ENCODE measurements at places on chromosomes 7 and 10.

DNA sequence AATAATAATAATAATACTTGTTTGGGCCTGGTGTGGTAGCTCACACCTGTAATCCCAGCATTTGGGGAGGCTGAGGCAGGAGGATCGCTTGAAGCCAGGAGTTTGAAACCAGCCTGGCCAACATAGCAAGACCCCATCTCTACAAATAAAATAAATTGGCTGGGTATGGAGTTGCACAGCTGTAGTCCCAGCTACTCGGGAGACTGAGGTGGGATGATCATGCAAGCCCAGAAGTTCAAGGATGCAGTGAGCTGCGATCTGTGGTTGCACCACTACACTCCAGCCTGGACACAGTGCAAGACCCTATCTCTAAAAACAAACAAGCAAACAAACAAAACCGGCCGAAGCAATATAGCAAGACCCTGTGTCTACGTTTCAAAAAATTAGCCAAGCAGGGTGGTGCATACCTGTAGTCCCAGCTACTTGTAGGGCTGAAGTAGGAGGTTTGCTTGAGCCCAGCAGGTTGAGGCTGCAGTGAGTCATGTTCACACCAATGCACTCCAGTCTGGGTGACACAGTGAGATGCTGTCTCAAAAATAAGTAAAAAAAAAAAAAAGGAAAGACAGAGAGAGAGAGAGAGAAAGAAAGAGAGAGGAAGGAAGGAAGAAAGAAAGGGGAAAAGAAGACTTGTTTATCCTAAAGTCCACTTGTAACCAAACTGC lies 85.6 kb upstream of the KDM7A start:
- DNase-seq: no peak

DNA sequence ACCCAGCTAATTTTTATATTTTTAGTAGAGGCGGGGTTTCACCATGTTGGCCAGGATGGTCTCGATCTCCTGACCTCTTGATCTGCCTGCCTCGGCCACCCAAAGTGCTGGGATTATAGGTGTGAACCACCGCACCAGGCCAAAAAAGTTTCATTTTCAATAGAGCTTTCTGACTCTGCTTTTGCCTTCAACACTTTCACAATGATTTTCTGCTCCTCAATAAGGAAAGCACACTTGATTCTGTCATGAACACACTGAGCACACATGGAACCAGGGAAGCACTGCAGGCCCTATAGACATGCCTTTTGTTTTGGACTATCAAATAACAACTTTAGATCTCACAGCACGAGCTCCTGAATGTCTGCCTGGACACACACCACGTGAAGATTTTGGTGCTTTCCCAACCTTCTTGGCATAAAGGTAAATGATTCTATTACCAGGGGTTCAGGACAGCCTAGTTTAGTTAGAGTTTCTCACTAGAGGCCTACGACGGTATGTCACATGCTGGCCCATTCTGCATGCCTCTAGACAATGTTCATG lies 8.0 kb downstream of the RRP12 start:
- no peak for DNase-seq

GRCh38 chr7:44194562-44195145 lies 5.4 kb upstream of the GCK start:
- DNase-seq: no peak

GRCh38 chr7:150393325-150393724 lies 14.2 kb downstream of the ZNF775 start:
- DNase-seq: no peak

GRCh38 chr7:142774826-142775225 lies 4.1 kb downstream of the PRSS2 start:
- DNase-seq: no peak

GRCh38 chr10:131920151-131920550 lies 19.3 kb downstream of the PPP2R2D start:
- no peak for DNase-seq

DNA sequence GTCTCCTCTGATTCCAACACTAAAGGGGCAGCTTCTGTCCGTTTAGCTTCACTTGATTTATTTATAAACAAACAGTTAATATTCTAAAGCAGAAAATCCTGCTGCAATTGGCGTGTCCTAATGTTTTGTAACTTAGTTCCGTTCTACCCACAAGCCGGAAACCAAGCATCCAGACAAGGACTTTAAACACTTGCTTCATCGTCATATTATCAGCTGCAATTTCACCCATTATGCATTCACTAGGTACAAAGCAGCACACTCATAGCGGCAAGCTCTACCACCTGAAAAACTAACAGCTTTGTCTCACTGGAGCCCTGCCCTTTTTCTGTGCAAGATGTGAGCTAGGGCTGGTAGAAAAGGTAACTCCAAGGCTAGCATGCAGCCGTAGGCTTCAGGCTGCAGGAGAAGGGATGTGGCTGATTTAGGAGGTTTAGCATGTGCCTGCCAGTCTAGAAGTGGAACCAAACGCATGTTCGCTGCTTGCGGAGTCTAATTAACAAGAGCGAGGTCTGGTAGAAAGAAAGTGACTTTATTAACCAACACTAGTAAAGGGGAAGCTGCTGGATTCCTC lies 43.7 kb upstream of the BPGM start:
- DNase-seq: no peak

DNA sequence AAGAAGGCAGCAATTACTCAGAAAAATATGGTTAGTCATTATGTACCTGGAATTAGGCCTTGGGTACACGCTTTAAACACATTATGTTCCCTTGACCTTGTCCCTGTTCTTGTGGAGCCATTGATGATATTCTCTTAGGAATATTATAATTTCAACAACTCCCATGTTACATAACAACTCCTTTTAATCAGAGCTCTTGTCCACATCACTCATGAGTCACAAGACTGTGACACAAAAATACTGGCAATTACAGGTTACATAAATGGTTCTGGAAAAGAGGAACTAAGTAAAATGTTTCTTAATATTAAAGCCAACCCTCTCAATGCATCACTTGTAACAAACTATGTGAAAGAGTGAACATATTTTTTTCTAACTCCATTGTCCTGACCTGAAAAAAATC lies 143.8 kb upstream of the PCLO start:
- no peak for DNase-seq

- no peak for DNase-seq
Observed at GRCh38 chr10:128007056-128007455, 100.2 kb downstream of the PTPRE start.

DNA sequence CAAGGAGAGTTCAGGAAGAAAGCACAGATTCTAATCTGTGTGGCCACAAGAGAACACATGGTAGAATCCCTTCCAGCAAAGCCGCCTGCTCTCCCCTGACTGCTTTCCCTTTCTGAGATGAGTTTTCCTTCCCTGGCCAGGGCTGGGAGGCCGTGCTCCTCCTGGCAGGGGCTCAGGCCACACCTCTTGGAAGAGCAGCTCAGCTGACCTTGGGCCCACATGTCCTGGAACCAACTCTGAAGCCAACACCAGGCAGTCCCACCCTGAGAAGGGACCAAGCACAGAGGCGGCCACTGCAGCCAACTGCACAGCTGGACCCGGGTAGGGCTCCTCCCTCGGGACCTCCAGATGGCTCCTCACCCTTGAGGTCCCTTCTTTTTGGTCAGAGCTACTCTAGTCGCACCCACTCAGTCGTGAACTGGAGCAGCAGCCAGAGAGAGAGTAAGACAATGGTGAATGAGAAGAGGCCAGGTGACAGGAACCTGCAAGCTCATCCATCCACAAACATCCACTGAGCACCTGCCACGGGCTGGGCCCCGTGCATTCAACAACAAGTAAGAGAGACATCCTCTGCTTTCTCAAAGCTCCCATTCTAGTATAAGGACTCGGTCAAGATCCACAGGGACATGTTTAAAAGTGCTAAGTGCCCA lies 40.3 kb downstream of the FAM53B start:
- DNase-seq: no peak

DNA sequence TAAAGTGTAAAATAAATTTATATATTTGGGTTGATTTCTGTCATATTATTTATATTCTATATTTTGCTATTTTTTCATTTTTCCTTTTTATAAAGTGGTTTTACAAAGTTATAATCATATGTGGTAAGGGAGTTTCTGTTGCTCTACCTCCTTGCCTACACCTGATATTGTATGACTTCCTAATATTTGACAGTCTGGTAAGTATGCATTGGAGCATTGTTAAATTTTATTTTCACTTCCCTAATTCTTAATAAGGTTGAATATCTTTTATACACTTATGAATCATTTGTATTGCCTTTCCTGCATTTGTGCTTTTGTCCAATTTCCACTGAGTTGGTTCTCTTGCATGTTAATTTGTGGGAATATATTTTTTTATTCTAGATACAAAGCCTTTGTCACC lies 492.4 kb downstream of the GRID1 start:
- DNase-seq: no peak

- no peak for DNase-seq
Observed at GRCh38 chr7:34249192-34249591, 343.9 kb downstream of the BMPER start.

- DNase-seq: no peak
Observed at GRCh38 chr10:2881720-2882620, 185.4 kb upstream of the PFKP start.

DNA sequence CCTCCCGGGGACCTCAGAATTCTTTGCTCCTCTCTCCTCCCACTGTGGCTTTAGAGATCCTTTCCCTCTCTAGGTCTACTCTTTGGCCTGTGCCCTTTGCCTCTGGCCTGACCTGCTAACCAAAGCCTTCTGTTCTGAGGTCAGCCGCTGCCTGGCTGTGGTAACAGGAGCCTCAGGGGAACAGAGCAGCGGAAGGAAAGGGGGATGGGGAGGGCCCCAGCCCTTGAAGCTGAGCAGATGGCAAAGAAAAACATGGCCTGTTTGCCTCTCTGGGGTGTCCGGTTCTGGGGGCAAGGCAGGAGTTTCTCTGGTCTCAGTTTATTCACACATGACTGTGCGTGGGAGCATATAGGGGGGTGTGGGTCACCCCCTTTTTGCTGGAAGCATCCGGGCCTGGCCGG lies 28.2 kb downstream of the COL26A1 start:
- peak; percentile 29 for DNase-seq

All from HAP-1 (cell line).